ENCODE measurements at places on chromosomes 3 and 15.

- DNase-seq, result no peak
Measured at GRCh38 chr3:29914861-29915524, 634.1 kb downstream of the RBMS3 start.

DNA sequence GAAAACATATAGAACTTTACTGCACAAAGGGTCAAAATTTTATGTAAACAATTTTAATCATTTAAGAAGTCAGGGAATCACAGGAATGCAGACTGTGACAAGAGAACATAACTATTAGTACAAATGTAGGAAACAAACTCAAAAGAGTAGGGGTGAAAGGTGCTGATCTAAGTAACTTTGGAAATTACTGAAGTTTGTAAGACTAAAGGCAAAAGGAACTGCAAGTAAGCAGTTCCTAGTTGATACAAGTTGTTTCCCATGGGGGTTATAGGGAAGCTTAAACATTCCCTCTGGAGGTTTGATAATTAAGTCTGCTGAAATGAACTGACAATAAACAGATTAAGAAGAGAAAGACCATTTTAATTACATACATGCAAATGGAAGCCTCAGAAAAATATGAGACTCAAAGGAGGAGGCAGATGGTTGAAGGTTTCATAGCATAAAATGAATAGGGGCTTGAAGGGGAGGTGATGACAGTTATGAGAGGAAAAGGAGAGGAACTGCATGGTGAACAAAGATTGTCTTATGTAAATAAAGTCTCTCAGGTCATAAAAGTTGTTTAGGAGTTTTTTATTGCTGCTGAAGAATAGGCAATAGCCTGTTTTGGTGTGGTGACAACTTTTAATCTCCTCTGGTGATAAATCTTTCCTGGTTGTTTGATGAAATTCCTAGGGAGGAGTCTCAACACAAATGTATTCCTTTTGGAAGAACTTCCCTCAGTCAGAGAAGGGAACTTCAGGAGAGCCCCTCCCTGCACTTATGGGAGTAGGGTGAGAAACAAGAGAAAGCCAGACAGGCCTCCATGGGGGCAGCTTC is 17.1 kb downstream of the SETMAR start:
- no peak for DNase-seq

GRCh38 chr3:141302364-141303141 is 65.8 kb upstream of the ZBTB38 start:
- DNase-seq, result no peak

DNA sequence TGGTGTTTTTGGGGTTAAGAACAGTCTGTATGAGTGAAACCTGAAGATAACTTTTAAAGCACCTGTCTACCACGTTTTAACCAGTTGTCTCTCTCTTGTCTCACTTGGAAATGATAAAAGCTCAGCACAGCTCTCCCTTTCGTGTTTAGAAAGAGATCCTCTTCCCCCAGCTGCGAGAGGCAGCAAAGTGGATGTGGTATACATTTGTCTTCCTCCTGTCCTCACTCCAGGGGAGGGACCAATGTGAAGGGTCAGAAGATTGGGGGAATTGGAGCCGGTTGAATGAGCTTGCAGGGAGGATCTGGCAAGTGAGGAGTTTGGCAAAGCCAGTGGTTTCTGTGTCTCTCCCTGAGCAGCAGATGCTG is 14.6 kb downstream of the SMAD6 start:
- DNase-seq, result no peak

DNA sequence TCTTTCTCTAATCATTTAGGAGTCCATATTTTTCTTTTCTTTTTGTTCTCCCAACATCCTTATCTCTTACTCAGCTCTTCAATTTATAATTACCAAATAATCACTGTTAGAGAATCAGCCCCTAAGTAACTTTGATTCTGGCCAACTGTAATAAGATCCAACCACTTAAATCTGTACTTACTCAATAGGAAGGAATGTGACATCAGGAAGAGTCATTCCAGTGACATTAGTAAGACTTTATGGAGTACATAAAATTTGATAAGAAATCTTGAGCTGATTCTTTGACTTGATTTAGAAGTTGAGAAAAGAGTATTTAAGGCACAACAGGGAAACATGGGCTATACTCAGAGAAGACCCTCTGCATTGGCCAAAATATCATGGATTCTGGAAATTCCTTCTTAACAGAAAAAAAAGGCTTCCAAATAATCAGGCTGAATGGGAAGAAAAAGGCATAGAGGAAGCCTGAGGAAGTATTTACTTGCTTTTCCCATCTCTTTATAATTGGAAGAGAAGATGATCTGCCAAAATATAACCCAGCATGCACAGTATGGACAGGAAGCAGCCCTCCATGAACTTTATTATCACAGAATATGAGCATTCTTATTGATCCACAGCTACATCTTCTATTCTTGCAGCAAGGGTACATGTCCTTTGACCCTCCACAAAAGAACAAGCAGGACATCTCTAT is 289.7 kb upstream of the TPRG1 start:
- no peak for DNase-seq

DNA sequence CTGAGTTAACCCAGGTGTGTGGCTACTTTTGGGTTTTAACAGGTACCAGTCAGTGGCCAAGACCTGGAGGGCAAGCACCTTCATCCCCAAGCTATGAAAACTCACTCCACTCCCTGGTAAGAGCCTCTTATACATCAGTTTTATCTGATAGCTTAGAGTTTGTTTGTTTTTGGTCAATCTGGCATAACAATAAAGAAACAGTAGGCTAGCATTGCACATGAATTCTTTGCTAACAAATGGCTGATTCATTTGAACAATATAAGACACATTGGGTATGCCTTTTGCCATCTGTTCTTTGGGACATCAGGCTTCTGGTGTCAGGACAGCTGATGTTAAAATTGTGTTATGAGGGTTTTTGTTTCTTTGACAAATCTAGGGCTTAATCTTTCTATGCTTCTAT is 125.0 kb upstream of the CGNL1 start:
- no peak for DNase-seq

DNA sequence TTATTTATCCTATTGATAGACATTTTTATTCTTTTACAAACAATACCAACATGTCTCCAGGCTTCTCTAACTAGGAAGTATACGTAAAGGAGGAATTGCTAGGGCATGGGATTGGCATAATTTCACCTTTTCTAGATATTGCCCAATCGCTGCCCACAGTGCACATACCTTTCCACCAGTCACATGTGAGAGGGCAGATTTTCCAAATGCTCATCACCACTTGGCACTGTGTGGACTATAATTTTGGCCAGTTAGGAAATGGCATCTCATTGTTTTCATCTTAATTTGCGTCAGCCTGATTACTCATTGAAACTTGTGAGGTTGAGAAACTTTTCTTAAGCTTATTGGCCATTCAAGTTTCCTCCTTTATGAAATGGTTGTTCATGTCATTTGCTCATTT is 57.4 kb upstream of the POLR2M start:
- DNase-seq, result no peak

- DNase-seq, result no peak
Measured at GRCh38 chr15:90337256-90337655, 14.8 kb upstream of the ZNF774 start.

GRCh38 chr3:90091549-90091948 is 984.1 kb downstream of the EPHA3 start:
- DNase-seq, result peak; percentile 66

- DNase-seq, result no peak
Measured at GRCh38 chr3:168424059-168424734, 328.5 kb upstream of the GOLIM4 start.

GRCh38 chr3:7874116-7874515 is 627.5 kb upstream of the LMCD1 start:
- no peak for DNase-seq

DNA sequence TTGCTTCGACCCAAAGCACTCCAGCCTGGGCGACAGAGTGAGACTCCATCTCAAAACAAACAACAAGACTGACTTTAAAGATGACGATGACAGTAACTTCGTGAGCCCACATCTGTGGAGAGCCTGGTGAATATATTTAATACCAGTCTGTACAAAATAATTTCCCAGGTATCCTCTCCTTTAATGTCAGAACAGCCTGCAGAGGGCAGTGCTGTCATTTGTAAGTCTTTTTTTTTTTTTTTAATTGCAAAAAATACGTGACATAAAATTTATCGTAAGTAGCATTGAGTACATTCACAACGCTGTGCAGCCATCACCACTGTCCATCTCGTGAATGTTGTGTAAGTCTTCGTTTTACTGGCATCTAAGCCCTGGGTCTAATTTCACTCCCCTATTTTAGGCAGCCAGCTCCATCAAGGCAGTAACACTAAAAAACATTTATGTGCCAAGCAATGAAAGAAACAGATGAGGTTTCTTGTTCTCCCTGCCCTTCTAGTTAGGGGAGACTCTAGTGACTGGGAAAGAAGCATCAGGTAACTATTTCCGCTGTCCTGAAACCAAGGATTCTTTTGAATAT is 1.4 kb downstream of the HTD2 start:
- DNase-seq, result no peak

All from SHP77 treated with DMSO at 0.1 percent for 48 hours (cell line).